B cell (primary cell): ENCODE measurements at places on chromosomes 7 and 10.

- peak; percentile 40 for DNase-seq
- H3K36me3 ChIP-seq = no peaks in the 10 kb centered on the region
- no peaks in the 10 kb centered on the region for H3K4me1 ChIP-seq
Measured at GRCh38 chr10:29386342-29386999, 97.6 kb downstream of the LYZL1 start.

- no peaks in the 10 kb centered on the region for H3K36me3 ChIP-seq
- H3K4me3 ChIP-seq = no peak overlapping the region
- H3K4me1 ChIP-seq = no peaks in the 10 kb centered on the region
- H3K27ac ChIP-seq = no peak overlapping the region
- no peak for DNase-seq
- peaks cover 4% of the 10 kb centered on the region for H3K27me3 ChIP-seq
Measured at GRCh38 chr10:14478201-14478600, 147.5 kb upstream of the FRMD4A start.

- no peak overlapping the region for H3K4me3 ChIP-seq
- no peak overlapping the region for H3K27ac ChIP-seq
- no peaks in the 10 kb centered on the region for H3K4me1 ChIP-seq
- no peaks in the 10 kb centered on the region for H3K36me3 ChIP-seq
- DNase-seq = no peak
Measured at GRCh38 chr7:70044064-70044463, 445.8 kb downstream of the AUTS2 start.

GRCh38 chr7:44982970-44983369 is 4.2 kb upstream of the MYO1G start:
- H3K27me3 ChIP-seq = no peaks in the 10 kb centered on the region
- H3K27ac ChIP-seq = no peak overlapping the region
- no peak for DNase-seq
- H3K36me3 ChIP-seq = peaks cover 44% of the 10 kb centered on the region
- peaks cover 70% of the 10 kb centered on the region for H3K4me1 ChIP-seq

DNA sequence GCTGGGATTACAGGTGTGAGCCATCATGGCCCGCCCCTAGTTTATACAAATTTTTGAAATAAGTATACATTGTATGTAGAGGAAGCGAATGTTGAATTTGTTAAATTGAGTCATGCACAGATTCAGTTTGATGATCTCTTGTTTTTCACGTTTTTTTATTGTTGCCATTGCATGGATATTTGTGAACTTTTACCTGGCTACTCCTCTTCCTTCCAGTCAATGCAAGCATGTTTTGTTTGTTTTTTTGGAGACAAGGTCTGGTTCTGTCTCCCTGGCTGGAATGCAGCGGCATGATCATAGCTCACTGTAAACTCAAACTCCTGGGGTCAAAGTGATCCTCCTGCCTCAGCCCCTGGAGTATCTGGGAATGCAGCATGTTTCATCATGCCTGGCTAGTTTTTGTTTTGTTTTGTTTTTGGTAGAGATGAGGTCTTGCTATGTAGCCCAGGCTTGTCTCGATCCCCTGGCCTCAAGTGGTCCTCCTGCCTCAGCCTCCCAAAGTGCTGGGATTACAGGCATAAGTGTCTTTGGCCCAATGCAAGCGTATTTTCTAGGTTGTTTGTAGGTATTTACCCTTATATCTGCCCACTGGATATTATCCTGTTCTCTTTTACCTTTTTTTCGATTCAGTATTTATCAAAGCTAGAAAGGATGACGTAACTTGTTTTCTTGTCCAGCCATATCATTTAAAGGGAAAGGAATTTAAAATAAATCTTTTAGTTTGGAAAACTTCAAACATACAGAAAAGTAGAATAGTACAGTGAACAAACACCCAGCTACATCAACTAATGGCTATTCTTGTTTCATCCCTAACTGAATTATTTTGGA is 11.0 kb downstream of the LCOR start:
- H3K27me3 ChIP-seq = no peaks in the 10 kb centered on the region
- H3K4me1 ChIP-seq = peaks cover 42% of the 10 kb centered on the region
- H3K36me3 ChIP-seq = peaks cover 3% of the 10 kb centered on the region

DNA sequence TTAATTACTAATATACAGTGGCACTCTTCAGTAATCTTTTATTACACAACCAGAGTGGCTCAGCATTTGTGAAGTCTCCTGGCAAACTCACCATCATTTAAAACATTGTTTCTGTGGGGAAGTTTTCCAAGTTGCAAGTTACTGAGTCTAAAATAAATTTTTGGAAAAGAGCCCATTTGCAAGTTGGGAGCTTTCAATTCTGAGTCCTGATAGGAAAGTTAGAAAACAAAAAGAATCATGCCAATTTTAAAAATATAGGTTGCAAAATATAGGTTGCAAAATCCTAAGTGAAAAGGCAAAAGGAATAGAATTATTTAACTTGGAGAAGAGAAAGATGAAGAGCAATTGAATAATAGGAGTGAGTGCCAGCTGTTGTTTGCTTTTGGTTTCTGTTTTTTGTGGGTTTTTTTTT is 378.8 kb upstream of the C7orf33 start:
- H3K27ac ChIP-seq = no peak overlapping the region
- no peak for DNase-seq
- no peaks in the 10 kb centered on the region for H3K27me3 ChIP-seq
- no peak overlapping the region for H3K4me3 ChIP-seq

DNA sequence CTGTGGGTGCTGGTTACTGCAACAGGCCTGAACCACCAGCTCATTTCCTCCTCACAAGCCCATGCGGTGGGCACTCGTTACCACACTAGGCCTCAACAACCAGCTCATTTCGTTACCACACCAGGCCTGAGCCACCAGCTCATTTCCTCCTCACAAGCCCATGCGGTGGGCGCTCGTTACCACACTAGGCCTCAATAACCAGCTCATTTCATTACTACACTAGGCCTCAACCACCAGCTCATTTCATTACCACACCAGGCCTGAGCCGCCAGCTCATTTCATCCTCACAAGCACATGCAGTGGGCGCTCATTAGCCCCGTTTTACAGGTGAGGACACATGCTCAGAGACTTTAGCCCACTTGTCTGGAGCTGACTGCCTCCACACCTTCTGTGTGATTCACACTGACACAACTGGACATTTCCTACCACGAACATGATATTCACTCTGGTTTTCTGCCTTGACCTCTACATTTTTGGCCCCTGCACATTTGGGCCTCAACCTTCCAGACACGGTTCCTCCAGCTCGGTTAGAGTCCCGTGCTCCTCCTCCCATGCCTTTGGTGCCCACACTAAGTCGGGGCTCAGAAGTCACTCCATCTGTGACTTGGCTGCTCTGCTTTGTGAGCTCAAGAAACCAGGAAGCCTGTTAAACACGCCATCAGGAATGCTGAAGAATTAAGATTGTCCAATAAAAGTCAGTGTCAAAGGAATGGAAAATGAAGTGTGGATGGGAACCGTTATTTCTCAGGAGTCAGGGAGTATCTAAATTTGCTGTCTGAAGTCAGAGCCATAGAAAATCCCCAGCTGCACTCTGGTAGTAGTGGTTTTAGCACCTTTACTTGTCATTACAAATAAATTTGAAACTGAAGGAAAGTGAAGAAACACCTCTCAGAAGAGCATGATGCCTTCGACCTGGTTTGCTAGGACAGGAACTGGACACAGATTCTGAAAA is 55.8 kb upstream of the LANCL2 start:
- H3K4me3 ChIP-seq = no peak overlapping the region
- no peak for DNase-seq
- H3K27me3 ChIP-seq = no peaks in the 10 kb centered on the region
- H3K36me3 ChIP-seq = no peaks in the 10 kb centered on the region
- no peaks in the 10 kb centered on the region for H3K4me1 ChIP-seq

DNA sequence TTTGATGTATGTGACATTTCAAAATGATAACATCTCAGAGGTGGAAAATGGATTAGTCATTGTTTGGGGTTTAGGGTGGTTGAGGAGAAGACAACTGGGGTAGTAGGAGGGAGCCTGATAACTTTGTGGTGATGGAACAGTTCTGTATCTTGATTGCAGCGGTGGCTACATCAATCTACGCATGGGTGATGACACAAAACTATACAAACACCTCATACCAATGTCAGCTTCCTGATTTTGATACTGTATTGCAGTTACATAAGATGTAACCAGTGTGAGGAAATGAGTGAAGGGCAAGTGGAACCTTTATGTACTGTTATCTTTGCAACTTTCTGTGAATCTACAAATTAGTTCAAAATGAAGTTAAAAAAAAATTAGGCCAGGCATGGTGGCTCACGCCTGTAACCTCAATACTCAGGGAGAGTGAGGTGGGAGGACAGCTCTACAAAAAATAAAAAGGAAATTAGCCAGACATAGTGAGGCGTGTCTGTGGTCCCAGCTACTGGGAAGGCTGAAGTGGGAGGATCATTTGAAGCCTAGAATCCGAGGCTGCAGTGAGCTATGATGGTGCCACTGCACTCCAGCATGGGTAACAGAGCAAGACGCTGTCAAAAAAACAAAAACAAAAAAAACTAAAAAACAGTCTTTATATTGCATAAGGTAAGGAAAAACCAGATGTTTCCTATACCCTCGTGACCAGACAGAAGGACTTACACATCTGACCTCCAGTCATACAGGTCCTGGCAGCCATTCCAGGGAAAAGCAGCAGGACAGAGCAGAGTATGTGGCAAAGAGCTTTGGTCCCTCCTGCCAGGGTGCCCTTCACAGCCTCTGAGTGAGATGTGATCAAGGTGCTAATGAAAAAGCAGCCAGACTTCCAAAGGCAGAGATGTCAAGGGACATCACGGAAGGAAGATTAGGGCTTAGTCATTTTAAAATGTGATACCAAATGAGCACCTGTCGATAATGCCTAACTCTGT is 50.8 kb downstream of the CYTH3 start:
- H3K4me3 ChIP-seq = no peak overlapping the region
- H3K27ac ChIP-seq = no peak overlapping the region
- no peaks in the 10 kb centered on the region for H3K36me3 ChIP-seq

DNA sequence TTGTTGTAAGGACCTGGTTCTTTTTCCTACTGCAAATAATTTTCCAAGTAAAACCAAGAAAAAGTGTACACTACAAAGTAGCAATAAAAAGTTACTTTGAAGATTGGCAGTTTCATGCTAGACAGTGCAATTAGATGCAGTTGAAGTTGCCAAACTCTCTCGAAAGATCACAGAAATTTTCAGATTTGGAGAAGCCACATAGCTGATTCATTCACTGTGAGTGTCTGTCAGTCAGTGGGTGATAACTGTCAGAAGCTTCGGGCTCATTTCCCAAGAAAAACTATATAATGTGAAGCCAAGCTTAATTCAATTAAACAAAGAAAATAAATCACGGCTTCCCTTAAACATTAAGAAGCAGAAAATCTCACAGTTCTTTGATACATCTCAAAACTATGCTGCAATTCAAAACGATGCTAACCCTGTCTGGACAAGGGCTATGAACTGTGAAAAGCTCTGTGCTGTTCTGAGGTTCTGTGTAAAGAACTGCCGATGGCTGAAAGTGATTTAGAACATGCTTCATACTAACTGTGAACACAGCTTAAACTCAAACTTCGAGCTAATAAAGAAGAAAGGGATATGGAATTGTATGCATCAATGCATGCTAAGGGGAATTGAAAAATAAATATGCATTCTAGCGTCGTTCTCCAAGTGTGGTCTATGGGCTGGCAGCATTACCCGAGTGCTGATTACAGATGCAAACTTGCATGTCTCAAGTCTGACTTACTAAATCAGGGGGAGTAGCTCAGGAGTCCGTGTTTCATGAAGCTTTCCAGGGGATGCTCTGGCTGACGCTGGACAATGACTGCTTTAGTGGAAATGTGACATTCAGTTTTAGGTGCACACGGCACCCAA is 557.4 kb downstream of the CALN1 start:
- H3K27me3 ChIP-seq = no peaks in the 10 kb centered on the region
- no peak overlapping the region for H3K27ac ChIP-seq
- DNase-seq = no peak
- no peaks in the 10 kb centered on the region for H3K36me3 ChIP-seq
- H3K4me3 ChIP-seq = no peak overlapping the region

DNA sequence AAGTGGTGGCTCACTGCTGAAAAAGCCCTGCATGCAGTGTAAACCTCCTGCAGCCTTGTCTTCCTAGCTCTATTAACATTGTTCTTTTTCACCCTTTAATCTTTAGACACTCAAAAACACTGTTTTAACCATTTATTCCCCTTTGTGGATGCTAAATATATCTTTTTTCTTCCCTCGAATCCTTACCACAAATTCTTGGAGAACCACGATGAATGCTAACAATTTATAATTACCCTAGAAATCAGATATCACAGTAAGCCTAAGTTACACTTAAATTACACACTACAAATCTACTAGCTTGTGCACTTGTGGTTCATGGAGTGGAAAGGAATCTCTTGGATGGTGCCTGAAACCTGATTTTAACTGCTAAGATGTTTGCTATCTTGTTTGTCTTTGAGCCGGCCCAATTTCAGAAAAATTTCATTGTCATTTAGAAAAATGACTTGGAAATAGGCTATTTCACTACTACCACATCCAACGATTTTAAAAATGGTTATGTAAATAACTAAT is 125.1 kb upstream of the NOBOX start:
- H3K27me3 ChIP-seq = no peaks in the 10 kb centered on the region
- H3K36me3 ChIP-seq = no peaks in the 10 kb centered on the region
- H3K4me3 ChIP-seq = no peak overlapping the region

- H3K27me3 ChIP-seq = no peaks in the 10 kb centered on the region
- no peaks in the 10 kb centered on the region for H3K36me3 ChIP-seq
- no peak overlapping the region for H3K4me3 ChIP-seq
- H3K4me1 ChIP-seq = no peaks in the 10 kb centered on the region
- H3K27ac ChIP-seq = no peak overlapping the region
Measured at GRCh38 chr7:106747804-106748203, 86.8 kb upstream of the CCDC71L start.

GRCh38 chr7:47570649-47571050 is 11.3 kb downstream of the TNS3 start:
- no peak overlapping the region for H3K4me3 ChIP-seq
- DNase-seq = no peak
- no peaks in the 10 kb centered on the region for H3K27me3 ChIP-seq
- H3K27ac ChIP-seq = peak overlapping the region; percentile 43

GRCh38 chr10:44908066-44908749 is 2.9 kb upstream of the TMEM72 start:
- no peak for DNase-seq
- H3K27ac ChIP-seq = no peak overlapping the region
- peaks cover 3% of the 10 kb centered on the region for H3K27me3 ChIP-seq
- H3K36me3 ChIP-seq = no peaks in the 10 kb centered on the region
- H3K4me3 ChIP-seq = no peak overlapping the region
- H3K4me1 ChIP-seq = peaks cover 1% of the 10 kb centered on the region

DNA sequence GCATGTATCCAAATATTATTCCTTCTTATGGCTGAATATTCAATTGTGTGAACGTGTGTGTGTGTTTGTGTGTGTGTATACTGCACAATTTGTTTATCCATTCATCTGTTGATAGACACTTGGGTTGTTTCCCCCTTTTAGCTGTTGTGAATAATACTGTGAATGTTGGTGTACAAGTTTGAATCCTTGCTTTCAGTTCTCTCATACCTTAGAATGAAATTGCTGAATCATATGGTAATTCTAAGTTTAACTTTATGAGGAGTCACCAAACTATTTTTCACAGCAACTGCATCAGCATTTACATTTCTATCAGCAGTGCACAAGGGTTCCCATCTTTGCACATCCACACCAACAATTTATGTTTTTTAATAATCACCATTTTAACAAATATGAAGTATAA is 86.9 kb upstream of the GATAD1 start:
- H3K27me3 ChIP-seq = no peaks in the 10 kb centered on the region
- no peaks in the 10 kb centered on the region for H3K4me1 ChIP-seq
- no peak overlapping the region for H3K27ac ChIP-seq
- H3K4me3 ChIP-seq = no peak overlapping the region
- no peak for DNase-seq
- H3K36me3 ChIP-seq = peaks cover 21% of the 10 kb centered on the region

GRCh38 chr7:73532224-73532623 is 10.1 kb upstream of the BAZ1B start:
- H3K27ac ChIP-seq = no peak overlapping the region
- H3K4me3 ChIP-seq = no peak overlapping the region
- H3K4me1 ChIP-seq = peaks cover 5% of the 10 kb centered on the region
- no peaks in the 10 kb centered on the region for H3K27me3 ChIP-seq
- H3K36me3 ChIP-seq = peaks cover 19% of the 10 kb centered on the region
